ENCODE measurements at places on chromosomes 2 and 18.

- DNase-seq = no peak
These were observed 6.9 kb upstream of the STAT1 start for GRCh38 chr2:191020742-191021381.

- DNase-seq = no peak
These were observed 58.6 kb upstream of the HS6ST1 start for GRCh38 chr2:128377071-128377910.

DNA sequence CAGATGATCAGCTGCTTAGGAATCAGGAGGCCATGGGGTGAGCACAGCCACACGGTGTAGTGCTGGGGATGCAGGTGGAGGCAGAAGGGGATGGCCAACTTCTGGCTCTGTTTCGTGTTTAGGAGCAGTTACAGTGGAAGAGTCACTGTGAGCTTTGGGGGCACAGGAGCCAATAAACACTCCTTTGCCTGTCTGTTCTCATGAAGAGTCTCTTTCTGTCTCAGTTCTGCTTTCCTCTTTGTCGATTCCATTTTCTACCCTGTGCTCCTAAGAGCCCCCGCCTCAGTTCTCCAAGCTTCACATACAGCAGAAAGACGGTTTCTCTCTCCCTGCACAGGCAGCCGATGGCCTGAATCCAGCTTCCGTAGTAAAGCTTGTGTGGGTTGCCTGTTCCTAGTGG, 21.0 kb upstream of the RRM2 start:
- no peak for DNase-seq

DNA sequence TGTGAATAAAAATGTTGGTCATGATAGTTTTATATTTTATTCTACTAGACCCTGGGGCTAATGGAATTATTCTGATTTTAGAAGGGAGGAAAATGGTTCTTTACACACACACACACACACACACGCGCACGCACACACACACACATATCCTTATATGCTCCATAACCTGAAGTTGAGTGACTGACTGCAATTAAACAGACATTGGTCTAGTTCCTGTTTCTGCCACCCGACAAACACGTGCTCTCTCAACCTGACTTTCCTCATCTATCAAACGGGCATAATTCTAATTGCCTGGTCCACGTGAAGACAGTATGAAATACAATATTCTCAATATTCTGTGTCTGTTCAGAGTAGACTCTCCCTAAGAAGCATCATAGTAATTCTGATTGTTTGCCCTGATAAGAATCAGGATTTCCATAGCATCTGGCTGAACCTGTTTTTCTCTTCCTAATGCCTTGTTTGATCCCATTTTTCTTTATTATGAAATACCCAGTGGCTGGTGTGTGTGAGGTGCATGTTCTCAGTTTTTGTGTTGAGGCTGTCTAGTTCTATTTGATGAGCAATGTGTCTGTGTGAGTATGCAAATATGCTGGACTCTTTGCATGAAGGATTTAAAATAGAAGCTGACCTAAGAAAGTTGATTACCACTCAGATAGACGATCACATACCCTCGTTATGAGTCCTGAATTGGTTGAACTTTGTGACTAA, 51.0 kb downstream of the SETBP1 start:
- no peak for DNase-seq

DNA sequence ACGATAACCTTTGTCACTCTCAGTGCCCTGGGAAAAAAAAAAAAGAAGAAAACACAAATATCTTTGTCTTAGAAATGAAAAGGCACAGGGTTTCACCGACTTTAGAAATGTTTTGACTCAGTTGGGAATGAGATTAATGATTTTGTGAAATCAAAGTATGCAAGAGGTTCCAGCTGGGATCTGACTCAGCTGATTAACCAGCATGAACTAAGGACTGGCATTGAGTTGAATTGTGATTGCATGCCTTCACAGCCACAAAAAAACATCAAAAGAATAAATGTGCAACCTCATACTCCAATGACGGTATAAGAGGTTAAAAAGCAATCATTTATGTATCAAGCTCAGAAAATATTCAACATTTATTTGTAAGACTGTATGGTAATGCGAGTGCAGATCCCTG, 566.6 kb upstream of the DSEL start:
- no peak for DNase-seq

GRCh38 chr18:65750389-65751154, at the start of gene CDH7:
Gene CDH7, plus strand, starts transcription at chr18:65751012. Its CDS starts 11,831 bp downstream, at chr18:65762843.
- no peak for DNase-seq

GRCh38 chr2:42150159-42150558, 19.0 kb upstream of the EML4 start:
- no peak for DNase-seq

DNA sequence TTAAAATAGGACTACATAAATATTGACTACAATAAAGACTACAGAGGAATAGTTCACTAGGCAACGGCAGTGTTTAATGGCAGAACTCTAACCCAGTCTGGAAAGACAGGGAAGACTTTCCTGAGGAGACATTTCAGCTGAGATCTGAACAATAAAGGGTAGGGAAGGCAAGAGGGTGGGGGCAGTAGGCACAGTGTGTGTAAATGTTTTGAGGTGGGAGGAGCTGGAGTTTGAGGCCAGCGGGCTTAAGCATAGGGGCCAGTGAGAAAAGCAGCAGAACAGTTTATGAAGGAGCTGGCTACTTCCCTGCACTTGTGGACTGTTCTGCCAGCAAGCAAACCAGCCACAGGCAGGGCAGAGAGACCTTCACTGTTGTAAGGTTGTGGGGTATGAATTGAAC, 76.6 kb upstream of the UGP2 start:
- no peak for DNase-seq

GRCh38 chr2:37786191-37786698, 114.8 kb upstream of the CDC42EP3 start:
- no peak for DNase-seq

- no peak for DNase-seq
These were observed 40.4 kb downstream of the TMEM18 start for GRCh38 chr2:636641-637405.

DNA sequence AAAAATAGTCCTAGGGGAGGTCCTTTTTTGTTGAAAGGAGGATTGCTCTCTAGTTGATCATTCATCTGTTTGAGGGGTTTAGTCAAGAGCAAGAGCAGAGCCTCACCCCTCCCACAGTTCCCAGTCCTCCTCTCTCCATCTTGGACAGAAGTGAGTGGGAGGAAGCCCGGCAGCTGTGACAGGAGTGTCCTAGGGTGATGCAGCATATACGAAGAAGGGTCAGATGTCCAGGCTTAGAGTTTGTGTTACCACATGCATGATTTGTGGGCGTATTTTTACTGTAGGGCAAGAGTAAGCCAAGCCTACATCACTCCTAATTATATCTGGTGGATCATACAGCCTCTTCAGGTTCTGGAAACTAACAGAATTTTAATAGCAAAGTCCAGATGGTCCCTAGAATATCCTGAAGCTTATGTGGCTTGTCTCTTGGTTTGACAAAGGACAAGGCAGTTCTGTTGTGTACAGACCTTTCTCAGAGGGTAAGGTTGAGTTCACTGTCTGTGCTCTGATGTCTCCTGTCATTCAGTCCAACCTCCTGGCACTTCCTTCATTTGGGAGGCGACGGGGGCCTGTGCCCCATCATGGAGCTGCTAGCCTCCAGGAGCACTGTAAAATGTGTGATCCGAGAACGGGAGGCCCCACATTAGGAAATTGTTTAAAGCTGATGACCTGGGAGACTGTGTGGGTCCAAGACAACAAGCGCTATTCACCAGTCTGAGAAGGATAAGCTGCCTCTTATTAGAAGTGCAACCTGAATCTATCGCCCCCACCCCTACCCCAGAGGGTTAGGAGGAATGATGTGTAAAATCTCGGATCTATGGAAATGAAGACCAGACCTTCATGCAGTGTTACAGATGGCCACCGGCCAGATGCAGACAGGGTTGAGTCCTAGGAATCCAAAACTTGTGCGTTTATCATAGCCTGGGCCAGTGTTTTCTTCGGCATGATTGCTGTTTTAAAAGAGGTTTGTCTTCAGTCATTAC, 6.9 kb downstream of the CEP68 start:
- DNase-seq = no peak

GRCh38 chr2:25219621-25220020, 51.2 kb upstream of the POMC start:
- no peak for DNase-seq

DNA sequence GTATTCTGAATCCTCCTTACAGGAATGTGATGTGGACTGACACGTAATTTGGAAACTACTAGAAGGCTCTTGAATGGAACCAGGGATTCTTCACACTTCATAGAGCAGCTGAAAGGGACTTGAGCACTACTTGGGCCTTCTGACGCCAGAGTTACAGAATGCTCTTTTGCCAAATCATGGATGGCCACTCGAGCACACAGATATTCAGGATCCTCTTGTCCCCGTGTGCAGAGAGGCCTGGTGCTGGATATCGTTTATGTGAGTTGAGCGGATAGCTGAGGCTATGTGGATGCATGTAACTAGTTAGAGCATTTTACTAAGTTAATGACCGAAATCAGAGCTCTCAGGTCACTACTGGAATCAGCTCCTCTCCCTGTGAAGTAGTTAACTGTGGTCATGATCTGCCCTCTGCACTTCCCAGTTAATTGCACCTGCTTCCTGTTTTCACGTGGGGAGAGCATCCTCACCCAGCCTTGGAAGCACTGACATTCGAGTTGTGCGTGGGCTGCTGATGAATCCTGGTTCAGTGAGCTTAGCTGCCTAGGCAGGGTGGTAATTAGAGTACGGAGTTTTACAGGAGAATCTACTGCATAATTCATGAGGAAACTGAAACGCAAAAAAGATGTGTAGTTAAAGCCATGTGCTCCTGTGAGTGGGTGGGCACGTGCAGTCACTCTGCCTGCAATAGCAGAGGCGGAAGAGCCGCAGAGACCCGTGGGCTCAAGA, 5.2 kb upstream of the TPO start:
- no peak for DNase-seq

DNA sequence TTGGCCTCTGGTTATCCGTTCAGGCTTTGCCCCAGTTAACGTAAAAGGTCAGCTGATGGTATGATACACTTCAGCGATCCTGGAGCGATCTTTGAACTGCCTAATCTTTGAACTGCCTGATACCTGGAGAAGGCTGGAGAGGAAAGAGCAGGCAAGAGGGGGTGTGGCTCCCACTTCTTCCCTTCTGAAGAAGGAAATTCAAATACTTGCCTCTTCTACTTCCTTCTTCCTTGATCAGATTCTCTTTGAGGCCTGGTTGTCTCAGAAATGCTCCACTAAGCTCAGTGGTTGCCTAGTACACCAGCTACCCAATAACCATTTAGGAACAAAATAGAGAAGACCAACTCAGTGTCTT, 619 bp downstream of the GALM start:
- DNase-seq = no peak

- DNase-seq = no peak
These were observed 71.7 kb downstream of the IL1R2 start for GRCh38 chr2:102063487-102063911.

- no peak for DNase-seq
These were observed 9.0 kb upstream of the SLC20A1 start for GRCh38 chr2:112636605-112637288.

- DNase-seq = no peak
These were observed 143.4 kb downstream of the UBE2E3 start for GRCh38 chr2:181123798-181124231.

DNA sequence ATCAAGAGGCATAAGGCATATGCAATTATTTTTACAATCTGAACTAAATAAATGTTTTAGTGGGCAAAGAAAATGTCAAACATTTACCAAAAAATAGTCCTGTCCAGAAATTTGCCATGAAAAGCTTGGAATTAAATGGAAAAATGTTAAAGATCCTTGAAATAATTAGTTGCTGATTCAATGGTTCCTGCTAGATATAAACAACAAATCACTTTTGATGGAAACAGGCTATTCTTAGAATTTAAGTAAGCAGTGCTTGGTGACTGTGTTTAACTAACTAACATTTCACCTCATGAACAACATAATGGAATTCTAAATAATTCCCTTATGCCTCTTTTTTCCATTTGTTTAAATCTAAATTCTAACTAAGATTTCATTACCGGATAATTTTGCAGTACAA, 3.9 kb downstream of the RND3 start:
- DNase-seq = no peak

- no peak for DNase-seq
These were observed 105.4 kb downstream of the KCNH7 start for GRCh38 chr2:162732946-162733698.

DNA sequence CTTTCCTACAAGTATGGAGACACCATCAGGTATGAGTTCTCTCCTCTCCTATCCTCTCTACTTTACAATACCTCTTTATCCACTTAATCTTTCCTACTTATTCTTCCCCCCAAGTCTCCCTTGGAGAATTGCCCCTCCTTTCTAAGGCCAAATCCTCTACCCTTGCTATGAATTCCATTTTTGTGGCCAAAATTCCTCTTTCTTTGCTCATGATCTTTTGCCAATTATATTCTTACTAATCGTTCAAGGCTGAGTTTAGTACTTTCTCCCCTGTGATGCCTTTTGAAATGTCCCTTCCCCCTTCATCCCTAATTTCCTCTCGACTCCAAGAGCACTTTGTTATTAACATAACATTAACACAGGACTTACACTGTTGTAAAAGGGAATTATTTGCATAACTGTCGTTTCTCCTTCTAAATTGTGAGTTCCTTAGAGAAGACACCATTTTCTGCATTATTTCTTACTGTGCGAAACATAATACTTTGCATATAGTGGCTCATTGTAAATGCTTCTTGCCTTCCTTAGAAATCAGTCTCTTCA, 133.4 kb downstream of the KCTD1 start:
- DNase-seq = no peak

DNA sequence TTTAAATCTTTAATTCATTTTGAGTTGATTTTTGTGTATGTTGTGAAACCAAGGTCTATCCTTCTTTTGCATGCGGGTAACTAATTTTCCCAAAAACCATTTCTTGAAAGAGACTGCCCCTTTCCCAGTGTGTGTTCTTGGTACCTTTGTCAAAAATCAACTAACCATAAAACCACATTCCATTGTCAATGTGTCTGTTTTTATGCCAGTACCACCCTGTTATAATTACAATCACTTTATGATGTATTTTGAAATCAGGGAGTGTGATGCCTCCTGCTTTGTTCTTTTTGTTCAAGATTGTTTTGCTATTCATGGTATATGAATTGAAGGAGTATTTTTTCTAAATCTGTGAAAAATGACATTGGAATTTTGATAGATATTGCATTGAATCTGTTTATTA, 689.6 kb downstream of the TSN start:
- DNase-seq = no peak

DNA sequence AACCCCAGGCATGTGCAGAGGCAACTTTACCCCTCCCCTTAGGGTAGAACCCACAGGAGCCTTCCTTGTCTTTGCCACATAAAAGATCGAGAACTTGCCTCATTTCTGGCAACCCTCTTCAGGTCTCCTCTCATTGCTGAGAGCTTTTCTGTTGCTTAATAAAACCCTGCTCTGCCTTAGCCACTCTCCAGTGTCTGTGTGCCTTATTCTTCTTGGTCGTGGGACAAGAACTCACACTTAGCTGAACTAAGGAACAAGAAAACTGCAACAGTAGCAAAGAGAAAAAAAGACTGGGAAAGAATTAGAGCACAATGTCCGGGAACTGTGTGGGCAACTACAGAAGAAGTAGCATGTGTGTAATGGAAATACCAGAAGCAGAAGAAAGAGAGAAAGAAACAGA, 56.2 kb upstream of the SMIM21 start:
- DNase-seq = no peak

GRCh38 chr2:68031542-68032160, 31.2 kb downstream of the C1D start:
- peak; percentile 71 for DNase-seq

All from NCI-H1417 treated with DMSO at 0.1 percent for 48 hours (cell line).